ENCODE measurements at places on chromosomes 16 and 17.

DNA sequence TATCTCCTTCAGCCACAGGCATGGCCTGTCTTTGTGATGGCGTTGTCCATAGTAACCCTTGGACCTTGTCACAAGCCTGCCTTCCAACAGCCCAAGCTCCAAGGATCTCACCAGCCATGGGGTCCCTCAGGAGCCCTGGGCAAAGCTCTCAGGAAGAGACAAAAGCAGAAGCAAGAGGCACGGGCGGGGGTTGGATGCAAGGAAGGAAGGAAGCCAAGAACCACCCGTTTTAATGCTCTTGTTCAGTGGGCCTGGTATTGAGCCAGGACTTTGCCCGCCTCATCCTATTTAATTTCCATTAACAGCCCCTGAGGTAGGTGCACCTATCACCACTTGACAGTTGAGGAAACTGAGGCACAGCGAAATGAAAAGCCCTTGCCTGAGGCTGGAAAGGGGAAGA is 32.3 kb upstream of the GOSR2 start:
- no peak for DNase-seq

- DNase-seq = no peak
Observed at GRCh38 chr17:50217591-50217990, 16.2 kb upstream of the COL1A1 start.

- no peak for DNase-seq
Observed at GRCh38 chr17:13582776-13583547, 18.8 kb downstream of the HS3ST3A1 start.

GRCh38 chr16:70594569-70594968 is 51.8 kb upstream of the IL34 start:
- no peak for DNase-seq
